ENCODE measurements at places on chromosomes 1 and 21.
A peak's percentile ranks its signal among the peaks of the same experiment; 100 is the strongest.

DNA sequence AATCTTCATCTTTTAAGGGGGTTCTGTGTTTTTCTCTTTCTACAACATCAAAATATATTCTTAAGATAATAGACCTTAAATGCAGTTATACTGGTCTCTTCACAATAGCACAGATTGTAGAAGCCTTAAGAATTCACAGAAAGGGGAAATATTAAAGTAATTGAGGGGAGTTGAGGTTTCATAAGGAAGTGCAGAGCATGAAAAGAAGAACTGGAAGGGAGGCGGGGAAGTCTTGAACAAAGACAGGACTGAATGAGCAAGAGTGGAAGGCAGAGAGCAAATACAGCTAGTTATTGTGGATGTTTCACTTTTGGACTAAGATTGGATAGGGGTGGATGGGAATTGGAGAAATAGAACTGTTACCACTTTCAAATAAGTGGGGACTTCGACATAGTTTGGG lies 67.7 kb downstream of the PTGER3 start:
- no peak for DNase-seq
- H3K36me3 ChIP-seq, result no peaks in the 10 kb centered on the region

DNA sequence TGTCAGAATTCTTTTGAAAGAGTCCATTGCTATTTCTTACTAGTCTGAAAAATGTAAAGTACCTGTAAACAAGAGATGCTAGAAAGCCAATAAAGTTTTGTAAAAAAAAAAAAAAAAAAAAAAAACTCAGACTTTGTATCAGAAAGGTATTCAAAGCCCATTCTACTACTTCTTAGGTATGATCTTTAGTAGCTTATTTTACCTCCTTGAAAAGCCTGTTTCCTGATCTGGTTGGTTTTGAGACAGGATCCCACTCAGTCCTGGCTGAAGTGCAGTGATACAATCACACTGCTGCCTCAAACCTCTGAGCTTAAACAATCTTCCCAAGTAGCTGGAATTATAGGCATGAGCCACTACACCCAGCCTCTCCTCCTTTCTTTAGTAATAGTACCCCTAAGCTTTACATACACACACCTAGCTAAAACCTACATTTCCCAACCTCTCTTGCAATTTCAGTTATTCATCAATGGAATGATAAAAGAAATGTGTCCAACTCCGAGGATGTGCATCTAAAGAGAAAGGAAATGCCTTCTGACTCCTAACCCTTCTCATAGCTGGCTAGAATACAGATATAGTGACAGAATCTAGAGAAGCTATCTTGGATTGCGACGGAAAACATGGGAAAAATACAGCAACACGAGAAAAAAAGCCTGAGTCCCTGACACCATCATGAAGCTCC lies 30.6 kb downstream of the EPS15 start:
- H3K4me3 ChIP-seq, result no peak overlapping the region
- peaks cover 23% of the 10 kb centered on the region for H3K4me1 ChIP-seq
- no peak for DNase-seq

DNA sequence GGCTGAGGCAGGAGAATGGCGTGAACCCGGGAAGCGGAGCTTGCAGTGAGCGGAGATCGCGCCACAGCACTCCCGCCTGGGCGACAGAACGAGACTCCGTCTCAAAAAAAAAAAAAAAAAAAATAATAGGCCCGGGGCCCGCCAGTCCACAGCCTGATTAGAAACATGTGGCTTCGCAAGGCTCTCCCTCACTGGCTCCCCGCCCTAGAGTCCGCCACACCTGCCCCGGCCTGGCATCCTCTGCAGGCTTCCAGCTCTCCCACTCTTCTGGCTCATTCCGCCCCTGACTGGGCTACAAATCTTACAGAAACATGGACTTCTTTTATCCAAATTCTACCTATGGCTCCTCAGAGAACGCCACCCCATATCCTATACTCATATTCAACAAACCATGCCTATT lies 32.4 kb downstream of the PGBD5 start:
- no peaks in the 10 kb centered on the region for H3K36me3 ChIP-seq
- DNase-seq, result no peak
- no peak overlapping the region for H3K4me3 ChIP-seq
- H3K27me3 ChIP-seq, result no peaks in the 10 kb centered on the region
- H3K27ac ChIP-seq, result no peak overlapping the region
- H3K4me1 ChIP-seq, result no peaks in the 10 kb centered on the region

- H3K27me3 ChIP-seq, result no peaks in the 10 kb centered on the region
- H3K36me3 ChIP-seq, result no peaks in the 10 kb centered on the region
- H3K4me3 ChIP-seq, result no peak overlapping the region
- DNase-seq, result no peak
- H3K4me1 ChIP-seq, result peaks cover 12% of the 10 kb centered on the region
- H3K27ac ChIP-seq, result no peak overlapping the region
These were observed 41.0 kb upstream of the F3 start for GRCh38 chr1:94582565-94582964.

DNA sequence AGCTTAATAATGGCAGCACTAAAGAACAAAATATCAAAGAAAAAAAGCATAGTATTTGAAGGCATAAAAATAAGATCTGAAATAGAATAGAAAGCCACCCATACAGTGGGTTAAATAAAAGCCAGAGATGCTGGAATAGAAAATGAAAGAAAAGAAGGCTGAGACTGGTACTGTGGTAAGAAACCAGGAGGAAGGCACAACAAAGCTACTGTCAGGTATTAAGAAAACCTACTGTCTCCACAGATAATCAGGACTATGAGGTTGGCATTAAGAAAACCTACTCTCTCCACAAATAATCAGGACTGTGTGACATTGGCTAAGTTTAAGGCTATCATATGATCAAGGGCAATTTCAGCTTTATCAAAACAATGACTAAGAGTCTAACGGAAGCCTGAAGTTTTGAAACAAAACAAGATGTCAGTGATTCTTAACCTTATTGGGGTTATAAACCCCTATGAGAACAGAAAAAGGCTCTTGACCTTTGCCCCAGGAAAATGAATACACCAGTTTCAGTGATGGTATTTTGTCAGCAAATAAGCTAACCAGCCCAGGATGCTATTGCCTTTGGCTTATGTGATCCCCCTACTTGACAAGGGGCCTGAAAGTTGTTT lies 24.4 kb downstream of the MCOLN2 start:
- H3K27me3 ChIP-seq, result no peaks in the 10 kb centered on the region
- H3K27ac ChIP-seq, result no peak overlapping the region
- no peaks in the 10 kb centered on the region for H3K36me3 ChIP-seq
- H3K4me1 ChIP-seq, result peaks cover 9% of the 10 kb centered on the region
- DNase-seq, result no peak

GRCh38 chr21:30953605-30954004 lies 72.2 kb upstream of the KRTAP11-1 start:
- no peak overlapping the region for H3K27ac ChIP-seq
- no peak overlapping the region for H3K4me3 ChIP-seq
- DNase-seq, result no peak
- H3K27me3 ChIP-seq, result no peaks in the 10 kb centered on the region
- H3K4me1 ChIP-seq, result no peaks in the 10 kb centered on the region

- no peak overlapping the region for H3K27ac ChIP-seq
- H3K4me1 ChIP-seq, result peaks cover 7% of the 10 kb centered on the region
- no peak overlapping the region for H3K4me3 ChIP-seq
- no peak for DNase-seq
These were observed 115.1 kb downstream of the TOMM20 start for GRCh38 chr1:235013512-235013911.

DNA sequence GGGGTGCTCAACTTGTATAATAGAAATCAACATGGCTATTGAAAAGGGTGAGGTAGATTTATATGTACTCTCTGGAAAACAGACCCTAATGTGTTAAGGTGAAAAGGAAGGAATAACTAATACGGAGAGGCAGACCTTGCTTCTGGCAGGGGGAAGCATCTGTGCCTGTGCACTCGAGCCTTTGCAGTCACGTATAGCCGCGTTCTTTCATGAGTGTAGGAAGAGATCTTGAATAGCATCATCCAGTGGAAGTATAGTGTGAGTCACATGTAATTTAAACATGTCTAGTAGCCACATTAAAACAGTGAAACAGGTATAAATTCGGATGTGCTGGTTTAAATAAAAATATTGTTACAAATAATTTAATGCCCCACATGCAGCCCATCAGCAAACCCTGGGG lies 3.0 kb downstream of the A3GALT2 start:
- DNase-seq, result no peak
- H3K27me3 ChIP-seq, result no peaks in the 10 kb centered on the region
- peaks cover 3% of the 10 kb centered on the region for H3K36me3 ChIP-seq
- no peak overlapping the region for H3K27ac ChIP-seq
- no peaks in the 10 kb centered on the region for H3K4me1 ChIP-seq

DNA sequence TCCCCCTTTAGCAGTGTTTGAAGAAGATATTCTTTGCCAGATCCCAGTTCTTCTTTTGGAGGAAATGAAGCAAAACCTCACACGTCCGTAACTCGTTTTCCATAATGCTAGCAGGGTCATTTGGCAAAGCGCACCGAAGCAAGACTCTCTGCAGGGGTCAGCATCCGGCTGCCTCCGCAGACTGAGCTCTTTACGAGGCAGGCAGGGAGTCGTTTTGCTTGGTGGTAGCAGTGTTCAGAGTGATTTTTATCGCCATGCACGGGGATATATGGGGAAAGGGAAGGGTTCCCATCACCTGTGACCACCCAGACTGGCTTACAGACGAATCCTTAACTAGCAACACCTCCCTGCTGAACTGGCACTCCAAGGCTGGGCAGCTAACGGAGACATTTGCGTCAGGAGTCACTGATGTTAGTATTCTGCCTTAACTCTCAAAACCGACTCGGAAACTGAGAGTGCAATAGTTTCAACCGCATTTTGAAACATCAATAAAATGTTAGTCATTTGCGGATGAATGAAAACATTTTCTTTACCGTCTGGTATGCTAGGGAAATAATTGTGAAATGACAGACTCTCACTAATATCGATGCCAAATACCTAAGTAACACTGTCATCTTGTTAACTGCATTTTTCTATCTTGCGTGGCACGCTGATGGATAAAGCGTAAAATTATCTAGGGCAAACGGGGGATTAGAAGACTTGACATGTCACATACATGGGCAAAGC lies 2.2 kb upstream of the NEGR1 start:
- peak overlapping the region; percentile 77 for H3K4me3 ChIP-seq
- H3K36me3 ChIP-seq, result no peaks in the 10 kb centered on the region
- DNase-seq, result no peak

- no peaks in the 10 kb centered on the region for H3K27me3 ChIP-seq
- peaks cover 17% of the 10 kb centered on the region for H3K4me1 ChIP-seq
- H3K4me3 ChIP-seq, result no peak overlapping the region
These were observed 131.2 kb downstream of the RHOU start for GRCh38 chr1:228866468-228866867.

GRCh38 chr1:87058343-87058649 lies 143.9 kb downstream of the HS2ST1 start:
- H3K27ac ChIP-seq, result peak overlapping the region; percentile 1
- peak overlapping the region; percentile 67 for H3K4me3 ChIP-seq
- H3K27me3 ChIP-seq, result no peaks in the 10 kb centered on the region

GRCh38 chr1:109579491-109579890 lies 31.1 kb downstream of the GNAI3 start:
- H3K4me3 ChIP-seq, result no peak overlapping the region
- peaks cover 25% of the 10 kb centered on the region for H3K36me3 ChIP-seq
- peaks cover 12% of the 10 kb centered on the region for H3K4me1 ChIP-seq
- no peaks in the 10 kb centered on the region for H3K27me3 ChIP-seq

GRCh38 chr1:167623951-167624350 lies 6.1 kb upstream of the RCSD1 start:
- H3K4me1 ChIP-seq, result peaks cover 2% of the 10 kb centered on the region
- H3K4me3 ChIP-seq, result no peak overlapping the region
- no peak for DNase-seq
- H3K27ac ChIP-seq, result no peak overlapping the region
- H3K36me3 ChIP-seq, result no peaks in the 10 kb centered on the region

GRCh38 chr1:174209347-174210187 lies 50.2 kb downstream of the RABGAP1L start:
- no peak for DNase-seq
- no peak overlapping the region for H3K4me3 ChIP-seq
- no peaks in the 10 kb centered on the region for H3K4me1 ChIP-seq
- H3K27me3 ChIP-seq, result no peaks in the 10 kb centered on the region
- no peaks in the 10 kb centered on the region for H3K36me3 ChIP-seq

DNA sequence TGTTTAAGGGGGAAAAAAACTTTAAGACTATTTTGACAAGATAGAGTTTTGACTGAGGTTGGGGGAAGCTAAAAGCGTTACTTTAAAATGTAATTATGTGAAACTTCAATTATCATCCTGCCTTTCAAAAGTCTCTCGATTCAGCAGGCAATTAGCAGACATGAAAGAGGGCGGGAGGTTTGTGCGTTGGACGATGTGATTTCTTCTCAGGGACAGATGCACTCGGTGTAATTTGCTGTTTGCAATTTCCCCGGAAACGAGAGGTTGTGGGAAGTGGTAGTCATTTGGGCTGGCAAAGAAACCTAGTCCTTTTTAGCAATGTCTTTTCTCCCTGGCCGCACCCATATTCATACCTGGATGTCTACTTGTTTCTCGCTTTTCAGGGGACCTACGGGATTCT lies 27.1 kb downstream of the KAZN start:
- no peaks in the 10 kb centered on the region for H3K36me3 ChIP-seq
- H3K27ac ChIP-seq, result no peak overlapping the region

DNA sequence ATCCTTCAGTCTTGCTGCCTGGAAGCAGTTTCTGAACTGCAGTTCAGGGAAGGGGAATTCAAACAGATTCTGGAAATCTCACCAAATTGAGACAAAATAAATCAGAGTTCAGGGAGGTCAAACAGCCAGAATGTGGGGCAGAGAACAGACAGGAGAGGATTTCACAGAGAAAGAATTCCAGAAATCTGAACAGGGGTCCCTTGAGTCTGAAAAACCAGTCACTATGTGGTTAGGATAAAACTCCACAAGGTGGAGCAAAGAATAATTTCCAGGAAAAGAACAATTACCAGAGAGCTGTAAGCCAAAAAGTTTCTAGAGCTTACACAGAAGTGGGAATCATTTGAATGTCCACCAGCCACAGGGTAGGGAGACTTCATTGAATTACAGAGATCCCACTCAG lies 84.7 kb downstream of the URB2 start:
- H3K27ac ChIP-seq, result no peak overlapping the region
- H3K4me3 ChIP-seq, result no peak overlapping the region
- no peaks in the 10 kb centered on the region for H3K4me1 ChIP-seq

DNA sequence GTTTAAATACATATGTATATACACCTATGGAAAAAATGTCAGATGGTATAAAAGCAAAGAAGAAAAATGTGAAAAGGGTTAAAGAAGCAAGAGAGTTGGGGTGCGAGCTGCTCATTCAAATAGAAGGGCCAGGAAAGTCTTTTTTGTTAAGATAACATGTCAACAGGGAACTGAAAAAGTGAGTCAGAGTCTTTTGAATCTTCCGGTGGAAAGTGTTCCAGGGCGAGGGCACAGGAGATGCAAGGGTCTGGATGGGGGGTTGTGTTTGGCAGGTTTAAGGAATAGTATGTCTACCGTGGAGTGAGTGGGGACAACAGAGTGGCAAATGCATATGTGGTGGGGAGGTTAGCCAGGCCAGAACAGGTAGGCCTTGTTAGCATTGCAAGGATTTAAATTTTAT lies 22.2 kb upstream of the GNG12 start:
- no peak overlapping the region for H3K27ac ChIP-seq
- no peak overlapping the region for H3K4me3 ChIP-seq
- peaks cover 6% of the 10 kb centered on the region for H3K4me1 ChIP-seq
- H3K36me3 ChIP-seq, result no peaks in the 10 kb centered on the region

GRCh38 chr1:61224609-61225008 lies 142.2 kb downstream of the NFIA start:
- no peak for DNase-seq
- H3K27me3 ChIP-seq, result no peaks in the 10 kb centered on the region
- H3K4me1 ChIP-seq, result peaks cover 34% of the 10 kb centered on the region

GRCh38 chr1:12052008-12052573 lies 11.0 kb upstream of the TNFRSF8 start:
- peaks cover 23% of the 10 kb centered on the region for H3K4me1 ChIP-seq
- H3K27me3 ChIP-seq, result no peaks in the 10 kb centered on the region
- no peak overlapping the region for H3K27ac ChIP-seq
- peak; percentile 38 for DNase-seq
- H3K4me3 ChIP-seq, result peak overlapping the region; percentile 39

Data from thoracic aorta (tissue), 2 donors.